H1 (cell line): ENCODE measurements at places on chromosomes 1 and 21.

DNA sequence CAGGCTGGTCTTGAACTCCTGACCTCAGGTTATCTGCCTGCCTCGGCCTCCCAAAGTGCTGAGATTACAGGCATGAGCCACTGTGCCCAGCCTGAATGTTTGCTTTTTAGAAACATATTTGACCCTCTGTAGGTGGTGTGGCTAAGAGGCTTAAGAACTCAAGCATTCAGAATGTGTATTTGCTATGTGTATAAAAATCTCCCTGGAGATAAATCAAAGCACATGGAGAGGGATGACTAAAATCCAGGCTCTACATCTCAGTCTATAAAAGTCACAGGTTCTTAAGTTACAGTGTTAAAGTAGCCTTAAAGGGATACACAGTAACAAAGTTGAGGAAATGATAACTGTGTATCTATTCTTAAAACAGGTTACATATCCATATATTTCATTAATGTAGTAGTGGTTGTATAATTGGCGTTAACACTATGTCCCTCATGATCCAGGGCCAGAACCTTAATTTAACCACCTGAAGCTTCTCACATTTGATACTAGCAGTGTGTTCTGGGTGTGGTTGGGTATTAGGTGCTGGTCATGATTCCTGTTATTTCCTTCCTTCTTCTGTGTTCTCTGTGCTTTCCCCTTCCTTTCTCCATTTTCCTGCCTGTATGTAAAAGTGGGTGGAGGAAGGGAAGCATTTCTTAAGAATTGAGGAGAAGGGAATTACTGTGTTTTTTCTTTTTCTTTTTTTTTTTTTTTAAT lies 16.2 kb downstream of the GIPC2 start:
- no peak for DNase-seq

DNA sequence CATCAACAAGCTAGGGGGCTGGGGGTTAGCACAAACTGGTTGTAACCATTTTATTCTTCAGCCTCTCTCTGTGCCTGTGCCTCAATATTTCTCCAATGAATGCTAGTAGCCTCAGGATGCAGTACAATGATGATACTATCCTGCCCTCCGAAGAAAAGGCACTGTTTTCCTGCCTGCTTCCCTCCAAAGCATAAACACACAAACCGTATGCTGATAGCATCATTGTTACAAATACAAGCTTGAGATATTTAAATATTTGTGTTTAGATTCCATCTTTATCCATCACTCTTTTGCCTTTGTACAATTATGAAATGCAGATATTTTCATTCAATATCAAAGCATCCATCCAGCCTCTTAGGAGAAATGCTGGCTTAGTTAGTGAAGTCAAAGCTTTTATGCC lies 404.8 kb downstream of the DUSP10 start:
- no peak for DNase-seq

DNA sequence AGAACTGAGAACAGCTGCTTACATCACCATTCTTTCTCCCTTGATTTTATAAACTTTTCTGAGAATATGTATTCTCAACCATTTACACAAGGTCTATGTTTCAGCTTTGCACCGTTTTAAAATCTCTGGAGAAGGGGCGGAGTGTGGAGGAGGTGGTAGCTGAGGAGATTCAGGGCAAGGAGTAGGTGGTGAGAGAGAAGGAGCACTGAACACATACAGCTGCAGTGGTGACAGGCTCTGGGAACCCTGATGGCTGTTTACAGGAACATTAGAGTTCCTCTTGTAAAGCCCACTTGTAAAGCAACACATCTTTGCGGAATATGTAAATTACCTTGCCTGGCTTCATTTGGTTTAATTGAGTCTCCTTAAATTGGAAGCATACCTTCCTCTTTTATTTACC lies 89.7 kb downstream of the SMYD2 start:
- DNase-seq = no peak

DNA sequence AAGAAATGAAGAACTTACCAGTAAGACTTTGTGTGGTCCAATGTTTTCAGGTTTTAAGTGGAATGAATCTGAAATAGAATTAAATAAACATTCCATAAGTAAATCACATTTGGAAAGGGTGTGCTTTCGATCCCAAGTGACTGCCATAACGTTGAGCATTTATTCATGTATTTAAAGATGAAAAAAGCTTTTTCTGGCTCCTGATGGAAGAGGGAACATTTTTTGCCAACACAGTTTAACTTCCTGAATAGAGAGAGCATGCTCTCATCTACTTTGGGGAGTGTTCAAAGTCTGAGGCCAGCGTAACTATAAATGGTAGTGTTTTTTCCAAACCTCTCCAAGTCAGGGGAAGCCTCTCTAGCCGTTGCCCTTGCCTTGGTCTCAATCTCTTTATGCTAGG lies 55.8 kb downstream of the GNG12 start:
- no peak for DNase-seq

DNA sequence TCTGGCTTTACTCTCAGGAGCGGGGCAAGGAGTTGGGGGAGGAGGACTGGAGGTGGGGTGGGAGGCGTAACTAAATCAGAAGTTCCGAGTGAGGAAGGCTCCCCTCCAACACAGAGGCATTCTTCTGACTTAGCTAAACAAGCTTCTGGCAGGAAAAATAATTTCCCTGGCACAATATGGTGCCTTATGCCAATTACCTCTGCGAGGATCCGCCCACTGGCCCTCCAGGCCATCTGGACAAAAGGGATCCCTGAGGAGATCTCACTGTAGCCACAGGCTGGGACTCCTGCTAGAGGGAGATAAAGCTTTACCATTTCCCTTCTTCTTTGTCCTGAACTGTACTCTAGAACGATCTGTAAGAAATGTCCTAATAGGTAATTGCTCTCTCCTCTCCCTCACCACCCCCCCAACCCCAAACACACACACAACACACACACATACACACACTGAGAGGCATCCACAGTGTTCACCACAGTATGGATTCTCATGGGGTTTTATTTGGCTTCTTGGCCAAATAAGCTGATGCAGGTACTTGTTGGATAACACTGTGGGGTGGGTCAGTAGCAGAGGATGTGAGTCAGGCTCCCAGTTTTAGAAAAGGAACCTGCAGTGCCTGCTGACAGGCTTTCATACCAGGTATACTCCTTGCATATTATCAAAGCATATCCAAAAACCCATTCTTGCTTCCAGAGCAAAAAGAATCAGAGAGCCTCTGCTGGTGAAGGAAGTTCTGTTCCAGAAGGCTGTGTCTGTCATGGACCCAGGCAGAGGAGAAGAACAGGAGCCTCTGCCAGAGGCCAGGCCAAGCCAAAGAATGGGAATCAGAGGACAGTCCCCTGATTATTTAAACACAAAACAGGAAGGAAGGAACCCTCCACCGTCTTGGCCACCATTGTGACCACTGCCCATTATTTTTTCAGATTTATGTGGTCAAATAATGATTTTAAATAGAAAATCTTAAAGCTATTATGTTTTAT lies 169.1 kb downstream of the C1orf21 start:
- DNase-seq = no peak

DNA sequence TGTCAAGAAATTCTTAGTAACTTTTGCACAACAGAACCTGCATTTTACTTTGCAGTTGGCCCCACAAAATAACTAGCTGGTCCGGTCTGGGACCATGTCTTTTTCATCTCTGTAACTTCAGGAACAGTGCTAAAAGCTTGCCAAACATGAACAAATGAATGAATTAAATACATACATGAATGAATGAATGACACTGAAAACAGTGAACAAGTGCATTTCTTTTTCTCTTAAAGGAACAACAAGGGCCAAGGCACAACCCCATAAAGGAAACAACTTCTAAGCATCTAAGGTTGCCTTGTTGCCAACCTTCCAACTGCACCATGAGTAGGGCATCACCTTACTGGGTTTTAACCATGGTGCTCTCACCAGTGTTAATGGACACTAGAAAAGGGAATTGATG lies 534.4 kb upstream of the PKN2 start:
- DNase-seq = no peak

DNA sequence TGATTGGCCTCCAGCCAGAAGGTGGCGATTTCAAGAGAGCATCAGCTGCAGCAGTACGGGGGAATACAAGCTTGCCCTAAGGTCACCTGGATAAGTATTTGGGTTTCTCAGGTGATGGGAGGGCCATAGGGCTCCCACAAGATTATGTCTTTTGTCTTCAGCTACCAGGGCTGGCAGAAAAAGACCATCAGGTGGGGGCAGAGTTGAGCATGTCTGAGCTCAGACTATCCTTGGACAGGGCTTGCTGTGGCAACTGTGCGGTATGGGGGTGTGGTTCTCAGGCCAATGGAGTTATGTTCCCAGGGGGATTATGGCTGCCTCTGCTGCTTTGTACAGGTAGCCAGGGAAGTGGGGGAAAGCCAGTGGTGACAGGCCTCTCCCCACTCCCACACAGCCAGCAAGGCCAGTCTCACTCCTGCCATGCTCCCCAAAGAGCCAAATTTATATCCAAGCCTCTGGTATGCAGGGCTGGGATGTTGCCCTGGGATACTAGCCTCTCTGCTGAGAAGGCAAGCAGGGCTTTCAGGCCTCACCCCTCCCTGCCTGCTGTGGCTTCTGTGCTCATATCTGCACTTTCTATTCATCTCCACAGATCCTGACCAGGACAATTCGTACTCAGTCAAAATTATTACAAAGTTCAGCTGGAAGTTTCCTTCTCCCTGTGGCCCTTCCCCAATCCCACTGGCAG lies 26.6 kb upstream of the CD84 start:
- no peak for DNase-seq

DNA sequence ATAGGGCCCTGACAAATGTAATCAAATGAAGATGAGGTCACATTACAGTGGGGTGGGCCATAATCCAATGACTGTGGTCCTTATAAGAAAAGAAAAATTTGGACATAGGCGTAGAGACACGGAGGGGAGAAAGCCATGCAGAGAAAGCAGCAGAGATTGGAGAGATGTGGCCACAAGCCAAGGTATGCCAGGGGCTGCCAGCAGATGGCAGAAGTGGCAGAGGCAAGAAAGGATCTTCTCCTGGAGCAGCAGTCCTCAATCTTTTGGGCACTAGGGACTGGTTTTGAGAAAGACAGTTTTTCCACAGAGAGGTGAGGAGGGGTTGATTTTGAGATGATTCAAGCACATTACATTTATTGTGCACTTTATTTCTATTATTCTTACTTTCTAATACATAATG lies 355.1 kb downstream of the NPHP4 start:
- DNase-seq = no peak

GRCh38 chr21:19013916-19014315 lies 610.3 kb upstream of the TMPRSS15 start:
- DNase-seq = no peak

- no peak for DNase-seq
Observed at GRCh38 chr1:70220015-70220414, 1.2 kb upstream of the SRSF11 start.

- no peak for DNase-seq
Observed at GRCh38 chr1:225882694-225883615, 775 bp upstream of the TMEM63A start.

GRCh38 chr1:61568460-61569302 lies 156.3 kb downstream of the TM2D1 start:
- no peak for DNase-seq

DNA sequence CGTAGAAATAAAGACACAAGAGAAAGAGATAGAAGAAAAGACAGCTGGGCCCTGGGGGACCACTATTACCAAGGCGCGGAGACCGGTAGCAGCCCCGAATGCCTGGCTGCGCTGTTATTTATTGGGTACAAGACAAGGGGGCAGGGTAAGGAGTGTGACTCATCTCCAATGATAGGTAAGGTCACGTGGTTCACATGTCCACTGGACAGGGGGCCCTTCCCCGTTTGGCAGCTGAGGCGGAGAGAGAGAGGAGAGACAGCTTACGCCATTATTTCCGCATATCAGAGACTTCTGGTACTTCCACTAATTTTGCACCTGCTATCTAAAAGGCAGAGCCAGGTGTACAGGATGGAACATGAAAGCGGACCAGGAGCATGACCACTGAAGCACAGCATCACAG lies 4.1 kb upstream of the TPRG1L start:
- no peak for DNase-seq
